Glutamatergic neuron (in vitro differentiated cells): ENCODE measurements at places on chromosomes 7 and 10. TPM values are rescaled to one million over a fixed set of nuclear protein-coding genes. Genes with fewer than 3 reads are reported as not detected.

- no peak for DNase-seq
Measured at GRCh38 chr7:155392726-155393570, 65.0 kb upstream of the EN2 start.

DNA sequence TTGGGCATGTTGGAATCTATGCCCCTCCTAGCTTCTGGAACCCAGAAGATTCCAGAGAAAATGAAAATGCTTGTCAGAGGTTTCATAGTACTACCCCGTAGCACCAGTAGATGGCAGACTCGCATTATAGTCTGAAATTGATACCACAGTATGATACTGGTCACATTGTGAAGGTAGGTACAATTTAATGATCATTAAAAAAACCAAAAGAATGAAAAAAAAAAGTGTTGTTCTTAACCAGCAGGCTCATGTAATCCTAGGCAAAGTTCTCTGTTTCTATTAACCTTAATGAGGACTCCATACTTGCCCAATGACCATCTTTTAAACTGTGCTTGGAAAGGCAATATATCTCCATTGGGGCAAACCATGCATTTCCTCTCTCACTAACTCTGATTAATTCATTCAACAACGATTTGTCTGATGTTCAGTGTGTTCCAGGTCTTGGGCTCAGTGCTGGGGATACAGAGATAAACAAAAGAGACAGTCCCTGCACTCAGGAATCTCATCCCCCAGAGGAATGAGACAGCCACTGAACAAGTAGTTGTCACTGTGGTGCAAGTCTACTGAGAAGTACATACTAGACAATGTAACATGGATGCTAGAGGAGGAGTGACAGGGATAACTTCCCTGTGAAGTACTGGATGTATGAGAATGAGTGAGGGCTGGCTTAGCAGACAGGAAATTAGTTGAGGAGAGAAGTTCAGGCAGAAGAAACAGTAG, 223.5 kb upstream of the PHYHIPL start:
- peak; percentile 32 for DNase-seq

DNA sequence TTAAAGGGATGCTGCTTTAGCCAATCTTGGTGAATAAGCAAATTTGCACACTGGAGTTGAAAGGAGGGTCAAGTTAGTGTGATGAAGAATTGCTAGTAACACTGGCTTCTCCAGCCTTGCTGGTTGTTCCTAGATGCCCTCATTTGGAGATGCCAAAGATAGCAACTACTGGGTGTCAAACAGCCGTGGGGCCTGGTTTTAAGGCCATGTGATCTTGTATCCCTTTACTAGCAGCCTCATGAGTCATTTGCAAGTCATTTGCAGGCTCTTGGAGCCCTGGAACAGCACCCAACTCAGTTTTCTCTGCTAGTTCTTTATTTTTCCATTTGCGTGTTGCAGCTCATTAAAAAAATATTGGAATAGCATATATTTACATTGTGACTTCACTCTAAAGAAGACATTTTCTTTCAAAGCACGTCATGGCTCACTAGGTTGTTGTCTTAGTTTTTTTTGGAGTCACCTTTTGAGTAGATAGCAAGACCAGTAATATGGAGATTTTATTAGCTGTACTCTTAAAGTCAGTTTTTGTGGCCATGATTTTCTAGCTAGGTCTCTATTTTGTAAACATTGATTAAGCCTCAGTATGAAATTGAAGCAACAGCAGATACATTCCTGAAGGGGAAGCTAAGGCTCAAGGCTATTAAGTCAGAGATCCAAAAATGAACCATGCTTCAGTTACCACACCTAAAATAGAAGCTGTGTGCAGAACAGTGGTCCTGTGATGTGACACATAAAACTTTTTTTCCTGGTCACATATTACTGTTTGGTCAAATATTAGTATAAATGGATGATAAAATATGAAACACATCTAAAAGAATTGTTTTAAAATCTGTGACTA, 1.3 kb downstream of the LSMEM1 start:
- DNase-seq = no peak

The ZNF22 gene
- 40.2 TPM for total RNA-seq

The DYNC1I1 gene
- 11.0 TPM for total RNA-seq
